Fibroblast of upper back skin (primary cell): ENCODE measurements at places on chromosomes 5 and 9.

DNA sequence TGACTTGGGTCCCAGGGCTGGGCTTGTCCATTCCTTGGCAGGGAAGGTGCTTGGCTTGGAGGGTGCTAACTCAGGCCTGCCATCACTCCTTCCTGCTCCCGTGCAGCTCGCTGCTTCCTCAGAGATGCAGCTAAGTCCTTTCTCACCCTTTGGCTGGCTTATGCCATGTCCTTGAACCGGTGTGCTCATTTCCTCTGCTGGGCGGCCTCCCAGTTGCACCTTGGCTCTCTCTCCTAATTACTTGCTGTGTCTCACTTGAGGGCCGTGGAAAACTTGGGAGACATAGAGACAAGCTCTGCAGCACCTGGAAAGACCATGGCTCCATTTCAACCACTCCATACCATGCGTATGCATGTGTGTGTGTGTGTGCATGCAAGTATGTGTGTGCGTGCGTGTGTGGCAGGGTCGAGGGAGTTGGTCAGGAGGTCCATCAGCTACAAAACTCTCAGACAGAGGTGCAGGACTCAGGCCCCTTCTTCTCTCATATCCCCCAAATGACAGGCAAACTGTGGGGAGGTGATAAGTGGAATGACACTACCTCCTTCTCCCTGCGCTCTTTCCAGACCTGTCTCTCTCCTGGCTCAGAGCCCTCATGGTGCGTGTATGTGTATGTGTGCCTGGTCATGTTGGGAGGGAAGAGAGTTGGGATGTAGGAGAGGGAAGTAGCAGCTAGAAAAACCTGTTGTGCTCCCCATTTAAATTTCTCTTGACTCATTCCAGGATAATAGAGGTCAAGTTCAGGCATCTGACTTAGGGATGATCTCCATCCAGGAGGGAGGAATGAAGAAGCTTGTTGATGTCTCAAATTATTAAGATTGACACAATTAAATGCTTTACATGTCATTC lies 17.6 kb upstream of the MTMR12 start:
- no peak for DNase-seq

GRCh38 chr5:128750155-128750554 lies 212.1 kb upstream of the FBN2 start:
- no peak for DNase-seq

DNA sequence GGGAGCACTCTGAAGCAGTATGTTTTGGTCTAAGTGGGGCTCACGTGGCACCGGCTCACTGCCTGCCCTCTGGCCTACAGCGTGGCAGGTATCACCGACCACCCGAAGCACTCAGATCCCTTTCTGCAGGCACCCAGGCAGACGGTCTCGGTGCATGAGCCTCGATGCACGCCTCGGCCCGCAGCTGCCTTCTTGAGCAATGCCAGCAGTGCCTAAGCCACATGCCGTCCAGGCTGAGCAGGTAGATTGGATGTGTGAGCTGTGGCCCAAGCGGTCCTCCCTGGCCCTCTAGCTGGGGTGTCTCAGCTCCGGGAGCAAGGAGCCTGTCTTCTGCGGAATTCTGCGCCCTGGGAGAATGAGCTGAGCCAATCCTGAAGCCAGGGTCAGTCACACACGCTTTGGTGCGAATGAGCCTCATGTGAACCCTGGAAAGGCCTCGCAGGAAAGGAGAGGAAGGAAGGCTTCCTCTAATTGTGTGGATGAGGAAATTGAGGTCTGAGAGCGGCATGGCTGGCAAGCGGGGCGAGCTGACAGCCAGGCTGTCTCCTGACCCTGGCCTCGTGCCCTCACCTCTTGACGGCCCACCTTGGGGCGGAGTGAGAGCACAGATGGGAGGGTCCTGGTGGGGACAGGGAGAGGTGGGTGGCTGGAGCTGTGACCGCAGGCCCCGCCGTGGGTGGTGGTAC lies 14.4 kb downstream of the RXRA start:
- no peak for DNase-seq

DNA sequence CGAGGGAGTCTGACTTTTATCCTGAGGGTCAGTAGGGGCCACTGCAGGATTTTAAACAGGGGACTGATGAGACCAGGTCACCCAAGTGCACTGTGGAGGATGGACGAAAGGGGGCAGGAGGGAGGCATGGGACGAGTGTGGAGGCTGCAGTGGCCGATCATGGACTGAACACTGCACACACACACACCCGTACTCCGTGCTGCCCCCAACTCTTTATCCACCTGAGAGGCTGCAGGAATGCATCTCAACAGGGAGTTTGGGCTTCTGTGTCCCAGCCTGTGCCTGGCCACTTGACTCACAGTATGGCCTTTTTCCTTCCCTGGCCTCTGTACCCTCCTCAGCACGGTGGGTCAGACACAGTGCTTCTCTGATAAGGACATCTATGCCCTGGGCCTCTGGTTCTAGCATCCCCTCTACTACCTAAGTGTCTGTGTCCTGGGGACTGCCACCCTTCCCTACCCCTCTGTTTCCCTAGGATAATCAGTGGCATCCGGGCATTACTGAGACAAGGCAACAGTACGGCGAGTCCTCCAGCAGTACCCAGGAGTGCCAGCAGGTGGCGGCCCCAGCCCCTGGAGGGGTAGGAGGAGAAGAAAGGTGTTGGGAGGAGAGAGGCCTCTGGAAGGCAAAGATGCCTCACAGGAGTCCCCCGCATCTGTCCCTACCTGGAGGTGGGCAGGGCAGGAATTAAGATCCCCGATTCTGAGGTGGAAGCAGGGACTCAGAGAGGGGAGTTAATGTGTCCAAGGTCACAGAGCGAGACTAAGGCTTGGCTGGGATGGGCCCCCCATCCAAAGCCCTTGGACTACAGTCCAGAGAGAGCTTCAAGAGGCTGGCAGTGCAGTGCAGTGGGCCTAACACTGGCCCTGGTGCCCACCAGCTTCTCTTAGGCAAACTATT lies 5.1 kb upstream of the CDX1 start:
- peak; percentile 71 for DNase-seq

GRCh38 chr9:34496149-34496712 lies 26.6 kb downstream of the ENHO start:
- DNase-seq = peak; percentile 52

- no peak for DNase-seq
Observed at GRCh38 chr9:5315187-5315923, 10.8 kb upstream of the RLN2 start.

- no peak for DNase-seq
Observed at GRCh38 chr9:120735415-120736126, 21.3 kb upstream of the MEGF9 start.

GRCh38 chr5:110727025-110727314 lies 499 bp upstream of the TMEM232 start:
- DNase-seq = no peak

- DNase-seq = no peak
Observed at GRCh38 chr5:40041452-40041851, 616.7 kb upstream of the DAB2 start.

DNA sequence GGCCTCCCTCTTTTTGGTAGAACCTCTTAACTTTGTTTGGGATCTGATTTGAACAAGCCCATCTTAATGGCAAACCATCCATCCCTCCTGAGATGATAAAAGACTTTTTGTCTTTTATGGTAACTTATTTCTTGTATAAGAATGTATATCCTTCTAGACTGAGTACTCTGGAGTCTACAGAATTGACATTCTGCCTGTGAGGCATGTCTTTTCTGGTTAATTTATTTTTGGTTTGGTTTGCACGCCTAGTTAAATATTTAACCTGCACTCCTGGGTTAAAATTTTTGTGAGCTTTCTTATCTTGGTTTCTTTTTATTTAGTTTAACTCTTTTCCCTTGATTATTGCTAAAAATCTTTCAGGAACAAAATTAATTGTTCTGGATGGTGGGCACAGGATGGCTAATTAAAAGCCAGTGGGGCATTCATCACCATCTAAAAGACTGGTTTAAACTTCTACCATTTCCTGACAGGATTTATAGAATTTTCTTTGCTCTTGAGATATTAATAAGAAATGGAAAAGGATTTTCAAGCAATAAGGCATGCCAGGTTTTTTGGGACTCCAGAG lies 50.3 kb downstream of the PHAX start:
- no peak for DNase-seq

DNA sequence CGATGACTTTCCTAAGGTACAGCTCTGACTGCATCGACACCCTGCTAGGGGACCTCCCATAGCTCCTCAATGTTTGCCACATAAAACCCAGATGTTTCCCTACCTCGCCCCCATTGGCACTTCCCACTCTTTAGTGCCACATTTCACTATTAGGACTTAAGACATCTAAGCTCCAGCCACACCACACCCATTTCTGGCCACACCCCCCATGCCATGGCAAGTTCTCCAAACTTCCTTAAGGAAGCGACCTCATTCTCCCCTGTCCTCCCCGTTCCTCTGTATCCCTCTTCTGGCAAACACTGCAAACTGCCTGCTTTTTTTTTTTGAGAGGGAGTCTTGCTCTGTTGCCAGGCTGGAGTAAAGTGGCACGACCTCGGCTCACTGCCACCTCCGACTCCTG lies 62.9 kb downstream of the USP20 start:
- no peak for DNase-seq

- peak; percentile 71 for DNase-seq
Observed at GRCh38 chr9:26170190-26170589, 491.9 kb upstream of the TUSC1 start.

GRCh38 chr9:68825762-68826472 lies 120.9 kb downstream of the PIP5K1B start:
- DNase-seq = no peak

- DNase-seq = peak; percentile 9
Observed at GRCh38 chr5:77337686-77338085, 127.2 kb downstream of the PDE8B start.

- peak; percentile 3 for DNase-seq
Observed at GRCh38 chr9:118567861-118568260, 801.4 kb downstream of the BRINP1 start.

- no peak for DNase-seq
Observed at GRCh38 chr5:109411149-109411514, 1.4 kb upstream of the PJA2 start.

GRCh38 chr9:4548811-4549725 lies 58.8 kb downstream of the SLC1A1 start:
- no peak for DNase-seq

DNA sequence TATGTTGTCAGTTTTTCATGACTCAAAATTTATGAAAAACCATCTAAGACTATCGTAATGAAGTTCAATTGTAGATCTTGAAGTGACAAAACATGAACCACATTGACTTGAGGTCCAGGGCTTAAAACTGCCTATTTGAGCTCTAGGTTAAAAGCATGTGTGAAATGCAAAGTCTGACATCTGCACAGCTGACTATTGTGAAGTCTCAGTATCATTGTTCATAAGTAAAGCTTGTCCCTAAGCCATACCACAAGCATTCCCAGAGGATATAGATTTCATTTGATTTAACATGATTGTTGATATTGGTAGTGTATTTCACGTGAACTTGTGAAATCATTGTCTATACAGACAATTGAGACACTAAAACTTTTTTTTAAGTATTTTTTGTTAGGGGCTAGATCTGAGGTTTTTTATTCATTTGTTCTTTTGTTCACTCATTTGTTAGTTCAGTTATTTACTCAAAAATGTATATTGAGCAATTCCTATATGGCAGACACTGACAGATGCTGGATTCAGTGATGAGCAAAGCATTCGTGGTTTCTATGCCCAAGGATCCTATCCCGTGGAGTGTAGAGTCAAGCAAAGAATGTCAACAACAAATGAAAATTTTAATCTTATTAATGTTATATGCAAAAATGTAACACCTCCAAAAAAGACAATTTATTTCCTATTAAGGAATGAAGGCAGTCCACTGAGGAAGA lies 485.2 kb downstream of the RAB3C start:
- peak; percentile 60 for DNase-seq

GRCh38 chr9:34437006-34437925 lies 21.1 kb downstream of the FAM219A start:
- DNase-seq = peak; percentile 66

DNA sequence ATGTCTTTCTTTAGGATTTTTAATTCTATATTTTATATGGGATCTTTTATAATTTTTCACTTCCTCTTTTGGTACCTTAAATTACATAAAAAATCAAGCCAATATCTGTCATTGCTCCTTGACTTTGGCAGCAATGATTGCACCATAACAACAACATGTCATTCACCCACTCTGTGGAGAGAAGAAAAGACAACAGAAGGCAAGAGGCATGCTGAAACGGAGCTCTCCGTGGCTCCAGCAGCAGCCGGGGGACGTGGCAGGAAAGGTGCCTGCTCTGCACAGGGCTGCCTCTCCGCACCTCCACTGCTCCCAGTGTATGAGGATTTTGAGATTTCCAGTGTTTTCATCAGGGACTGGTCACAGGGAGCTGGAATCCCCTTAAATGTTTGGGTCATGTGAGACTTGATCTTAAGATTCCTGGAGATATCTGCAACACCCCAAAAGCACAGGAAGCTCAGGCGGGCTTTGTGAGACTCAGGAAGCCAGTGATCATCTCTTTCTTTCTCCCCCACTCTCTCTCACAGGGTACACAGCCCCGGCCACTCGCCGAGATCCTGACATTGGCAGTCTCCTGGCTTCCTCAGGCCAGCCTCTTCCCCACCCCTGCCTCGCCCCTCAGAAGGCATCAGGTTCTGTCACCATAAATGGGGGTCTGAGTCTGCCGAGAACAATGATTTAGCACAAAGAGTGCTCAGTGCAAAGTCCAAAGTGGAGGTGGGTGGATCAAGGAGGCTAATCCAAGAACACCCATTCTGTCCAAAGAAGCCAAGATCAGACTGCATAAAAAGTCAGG lies 74.6 kb downstream of the ACTL7B start:
- no peak for DNase-seq

DNA sequence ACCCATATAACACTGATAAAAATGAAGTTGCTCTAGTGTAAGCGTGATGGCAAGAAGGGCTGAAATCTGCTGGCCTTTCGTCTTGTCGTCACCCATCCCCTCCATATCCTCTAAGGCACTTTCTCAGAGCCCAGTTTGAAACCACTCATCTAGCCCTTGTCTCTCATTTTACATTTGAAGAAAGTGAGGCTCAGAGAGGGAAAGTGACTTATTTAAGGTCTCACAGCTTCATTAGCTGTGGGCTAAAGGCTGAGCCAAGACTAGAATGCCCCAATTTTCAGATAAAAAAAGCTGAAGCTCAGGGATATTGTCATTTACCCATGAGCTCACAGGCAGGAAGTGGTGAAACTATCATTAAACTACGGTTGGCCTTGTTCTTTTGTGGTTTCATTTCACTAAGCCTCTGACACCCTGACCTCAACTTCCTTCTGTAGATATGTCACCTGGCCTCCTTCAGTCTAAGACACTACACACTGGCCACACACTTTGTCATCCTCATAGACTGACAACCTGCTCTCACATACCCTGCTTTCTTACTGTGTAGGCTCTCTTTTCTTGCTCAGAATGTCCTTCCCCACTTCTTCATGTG lies 176.7 kb upstream of the DMAC1 start:
- no peak for DNase-seq

DNA sequence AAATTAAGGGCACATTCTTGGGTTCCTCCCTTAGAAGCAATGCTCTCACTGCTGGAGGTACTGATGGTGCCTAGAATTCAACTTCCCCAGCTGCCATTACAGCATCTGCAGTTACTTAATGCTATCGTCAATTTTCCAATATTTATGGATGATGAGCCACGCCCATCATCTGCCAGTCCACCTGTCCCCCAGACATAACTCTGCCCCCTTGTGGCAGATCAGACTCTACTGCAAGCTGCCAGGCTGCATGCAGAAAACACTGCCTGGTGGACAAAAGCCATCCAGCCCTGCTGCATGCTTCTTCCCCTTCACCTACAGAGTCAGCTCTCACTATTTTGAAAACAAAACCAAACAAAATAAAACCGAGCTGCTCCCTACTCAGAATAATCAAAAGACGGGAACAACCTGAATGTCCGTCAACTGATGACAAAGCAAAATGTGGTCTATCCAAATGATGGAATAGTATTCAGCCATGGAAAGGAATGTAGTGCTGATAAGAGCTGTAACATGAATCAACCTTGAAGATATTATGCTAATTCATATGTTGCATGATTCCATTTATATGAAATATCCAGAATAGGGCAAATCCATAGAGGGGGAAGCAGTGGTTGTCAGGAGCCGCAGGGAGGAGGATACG lies 66.4 kb downstream of the RETREG1 start:
- DNase-seq = peak; percentile 43
